Activated naive CD8-positive, alpha-beta T cell treated with anti-CD3 and anti-CD28 coated beads for 36 hours (primary cell): ENCODE measurements at places on chromosomes 2 and 18. TPM values are rescaled to one million over a fixed set of nuclear protein-coding genes. Genes with fewer than 3 reads are reported as not detected.

GRCh38 chr2:28522481-28522880 is 26.6 kb downstream of the PLB1 start:
- H3K27me3 ChIP-seq: peaks cover 58% of the 10 kb centered on the region
- H3K36me3 ChIP-seq: no peaks in the 10 kb centered on the region
- no peak for DNase-seq
- no peak overlapping the region for H3K27ac ChIP-seq
- no peak overlapping the region for H3K4me3 ChIP-seq
- no peaks in the 10 kb centered on the region for H3K4me1 ChIP-seq

- H3K4me3 ChIP-seq: no peak overlapping the region
- H3K36me3 ChIP-seq: no peaks in the 10 kb centered on the region
- H3K4me1 ChIP-seq: peaks cover 19% of the 10 kb centered on the region
- no peaks in the 10 kb centered on the region for H3K27me3 ChIP-seq
- DNase-seq: no peak
Observed at GRCh38 chr2:84713441-84713840, 167.4 kb downstream of the TRABD2A start.

The KCNF1 gene
- not detected for total RNA-seq

- H3K36me3 ChIP-seq: peaks cover 22% of the 10 kb centered on the region
- no peaks in the 10 kb centered on the region for H3K27me3 ChIP-seq
- H3K4me1 ChIP-seq: peaks cover 10% of the 10 kb centered on the region
- no peak overlapping the region for H3K27ac ChIP-seq
- no peak overlapping the region for H3K4me3 ChIP-seq
Observed at GRCh38 chr2:1170241-1170640, 219.6 kb downstream of the SNTG2 start.

DNA sequence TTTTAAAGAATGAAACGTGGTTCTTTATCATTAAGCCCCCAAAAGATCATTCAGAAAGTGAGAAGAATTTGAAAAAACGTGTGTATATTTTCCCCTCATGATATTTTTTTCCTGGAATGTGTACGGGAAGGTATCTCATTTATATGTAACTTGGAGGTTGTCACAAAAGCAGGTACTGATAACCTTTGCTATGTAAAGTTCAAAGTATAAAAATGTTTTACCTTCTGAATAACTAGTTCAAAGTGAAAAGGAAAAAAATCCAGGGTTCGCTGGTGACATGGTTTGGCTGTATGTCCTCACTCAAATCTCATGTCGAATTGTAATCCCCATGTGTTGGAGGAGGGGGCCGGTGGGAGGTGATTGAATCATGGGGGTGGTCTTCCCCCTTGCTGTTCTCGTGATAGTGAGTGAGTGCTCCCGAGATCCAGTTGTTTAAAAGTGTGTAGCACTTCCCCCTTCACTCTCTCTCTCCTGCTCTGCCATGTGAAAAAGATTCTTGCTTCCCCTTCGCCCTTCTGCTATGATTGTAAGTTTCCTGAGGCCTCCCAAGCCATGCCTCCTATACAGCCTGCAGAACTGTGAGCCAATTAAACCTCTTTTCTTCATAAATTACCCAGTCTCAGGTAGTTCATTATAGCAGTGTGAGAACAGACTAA is 144.2 kb downstream of the DCDC2C start:
- no peaks in the 10 kb centered on the region for H3K4me1 ChIP-seq
- no peak overlapping the region for H3K27ac ChIP-seq
- H3K27me3 ChIP-seq: peaks cover 8% of the 10 kb centered on the region
- no peaks in the 10 kb centered on the region for H3K36me3 ChIP-seq

The FAM237A gene
- not detected for total RNA-seq

The RTP5 gene
- not detected for total RNA-seq

GRCh38 chr2:102672107-102672776 is 52.9 kb downstream of the SLC9A2 start:
- H3K36me3 ChIP-seq: no peaks in the 10 kb centered on the region
- no peak overlapping the region for H3K4me3 ChIP-seq
- DNase-seq: no peak
- peaks cover 4% of the 10 kb centered on the region for H3K4me1 ChIP-seq

- no peak for DNase-seq
- no peak overlapping the region for H3K4me3 ChIP-seq
- no peaks in the 10 kb centered on the region for H3K4me1 ChIP-seq
- peaks cover 1% of the 10 kb centered on the region for H3K27me3 ChIP-seq
- no peak overlapping the region for H3K27ac ChIP-seq
Observed at GRCh38 chr18:4146797-4147196, 308.3 kb downstream of the DLGAP1 start.

GRCh38 chr2:44722026-44722625 is 219.4 kb upstream of the SIX3 start:
- no peaks in the 10 kb centered on the region for H3K27me3 ChIP-seq
- no peak overlapping the region for H3K27ac ChIP-seq
- no peak for DNase-seq
- H3K36me3 ChIP-seq: peaks cover 1% of the 10 kb centered on the region

- peaks cover 27% of the 10 kb centered on the region for H3K36me3 ChIP-seq
- no peak overlapping the region for H3K4me3 ChIP-seq
- H3K4me1 ChIP-seq: no peaks in the 10 kb centered on the region
Observed at GRCh38 chr2:148350199-148350598, 294.4 kb upstream of the EPC2 start.

DNA sequence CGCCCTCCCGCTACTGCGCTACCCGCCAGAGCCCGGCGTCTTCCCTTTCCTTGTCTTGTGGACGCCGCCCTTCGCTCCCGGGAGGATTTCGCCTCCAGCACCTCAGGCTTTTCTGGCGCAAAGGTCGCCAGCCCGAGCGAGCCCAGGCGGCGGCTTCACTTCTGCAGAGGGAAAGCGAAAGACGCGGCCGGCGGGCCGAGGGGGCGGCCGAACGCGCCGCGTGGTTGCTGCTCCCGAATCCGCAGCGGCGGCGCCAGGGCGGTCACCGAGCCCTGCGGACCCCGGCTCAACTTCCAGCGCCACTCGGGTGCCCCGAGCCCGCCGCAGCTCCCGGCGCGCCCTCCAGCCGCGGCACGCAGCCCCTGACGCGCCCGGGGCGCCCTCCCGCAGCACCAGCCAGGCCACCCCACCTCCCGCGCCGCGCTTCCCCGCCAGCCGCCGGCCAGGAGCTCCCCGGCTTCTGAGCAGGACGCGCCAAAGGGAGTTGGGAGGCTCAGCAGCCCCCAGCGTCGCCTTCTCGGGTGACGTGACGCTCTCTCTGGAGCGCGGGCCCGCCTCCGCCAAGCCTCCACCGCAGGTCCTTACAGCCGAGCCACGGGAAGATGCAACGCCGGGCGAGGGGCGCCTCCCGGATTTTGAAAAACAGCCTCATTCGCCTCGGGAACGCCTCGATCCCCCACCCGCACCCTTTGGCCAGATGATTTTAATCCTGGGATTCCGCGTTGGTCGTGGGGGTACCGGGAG is 84.9 kb upstream of the EPB41L3 start:
- H3K27ac ChIP-seq: no peak overlapping the region
- no peaks in the 10 kb centered on the region for H3K36me3 ChIP-seq
- H3K4me1 ChIP-seq: peaks cover 3% of the 10 kb centered on the region

DNA sequence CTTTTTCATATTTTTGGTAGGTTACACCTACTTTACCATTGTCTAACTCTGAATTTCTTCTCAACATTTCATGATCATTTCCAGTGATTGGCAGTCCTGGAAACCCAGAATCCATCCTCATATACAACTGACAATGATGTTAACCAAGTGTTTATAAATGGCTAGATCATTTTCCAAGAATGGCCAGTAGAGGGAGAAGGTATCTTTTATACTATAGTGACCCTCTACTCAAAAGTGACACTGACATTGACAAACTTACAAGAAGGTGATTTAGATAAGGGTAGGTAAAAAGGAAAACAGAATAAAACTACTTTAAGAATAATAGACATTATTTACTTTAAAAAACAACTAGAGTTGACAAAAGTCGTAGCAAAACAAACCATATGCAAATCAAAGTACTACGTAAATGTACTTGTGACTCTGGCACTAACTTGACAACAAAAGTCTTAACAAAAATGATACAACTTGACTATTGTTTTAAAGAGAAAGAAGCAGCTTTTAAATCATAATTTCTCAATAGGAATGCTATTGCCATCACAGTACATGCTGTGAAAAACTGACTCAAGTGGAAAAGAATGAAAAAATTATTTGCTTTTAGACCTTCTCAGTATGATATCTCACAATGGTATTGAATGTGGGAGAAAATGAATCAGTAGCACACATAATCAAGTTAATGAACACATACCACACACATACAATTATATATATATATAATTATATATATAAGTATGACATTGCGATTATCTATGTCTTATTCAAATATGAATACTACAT is 76.6 kb upstream of the GRB14 start:
- no peak overlapping the region for H3K4me3 ChIP-seq
- H3K4me1 ChIP-seq: no peaks in the 10 kb centered on the region
- no peak for DNase-seq
- no peak overlapping the region for H3K27ac ChIP-seq

DNA sequence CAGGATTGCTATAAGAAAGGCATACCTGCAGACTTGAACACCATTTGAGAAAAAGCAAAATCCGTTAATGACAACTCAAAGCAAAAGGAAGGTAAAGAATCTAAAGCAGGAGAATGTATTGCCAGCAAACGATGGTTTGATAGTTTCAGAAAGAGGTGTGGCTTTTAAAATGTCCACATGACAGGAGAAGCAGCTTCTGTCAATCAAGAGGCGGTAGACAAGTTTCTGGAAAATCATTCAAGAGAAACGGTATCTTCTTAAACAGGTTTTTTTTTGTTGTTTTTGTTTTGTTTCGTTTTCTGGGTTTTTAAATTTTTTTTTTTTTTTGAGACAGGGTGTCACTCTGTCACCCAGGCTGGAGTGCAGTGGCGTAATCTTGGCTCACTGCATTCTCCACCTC is 13.8 kb downstream of the CLEC4F start:
- DNase-seq: no peak
- H3K4me3 ChIP-seq: no peak overlapping the region
- H3K4me1 ChIP-seq: no peaks in the 10 kb centered on the region
- no peaks in the 10 kb centered on the region for H3K36me3 ChIP-seq
- no peaks in the 10 kb centered on the region for H3K27me3 ChIP-seq

GRCh38 chr2:43131890-43132682 is 94.3 kb downstream of the ZFP36L2 start:
- no peak for DNase-seq
- peak overlapping the region; percentile 79 for H3K27ac ChIP-seq
- peak overlapping the region; percentile 55 for H3K4me3 ChIP-seq
- peaks cover 95% of the 10 kb centered on the region for H3K4me1 ChIP-seq
- H3K36me3 ChIP-seq: no peaks in the 10 kb centered on the region
- no peaks in the 10 kb centered on the region for H3K27me3 ChIP-seq

DNA sequence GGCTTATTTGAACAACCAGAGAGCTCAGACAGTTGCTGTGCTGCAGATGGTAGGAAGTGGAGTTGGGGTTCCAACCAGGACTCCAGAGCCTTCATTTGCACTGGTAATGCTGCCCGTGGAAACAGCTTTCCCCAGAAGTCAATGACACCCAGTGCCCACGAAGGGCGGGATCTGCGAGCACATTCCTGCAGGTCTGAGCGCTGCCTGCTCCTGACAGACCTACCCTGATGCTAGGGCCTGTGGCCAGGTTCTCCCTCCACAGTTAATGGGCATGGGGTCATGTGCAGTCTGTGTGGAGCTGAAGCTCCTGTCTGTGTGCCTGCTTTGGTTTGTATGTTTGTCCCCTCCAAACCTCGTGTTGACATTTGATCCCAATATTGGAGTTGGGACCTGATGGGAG is 299.0 kb upstream of the HS6ST1 start:
- H3K27me3 ChIP-seq: no peaks in the 10 kb centered on the region
- H3K4me1 ChIP-seq: no peaks in the 10 kb centered on the region
- H3K4me3 ChIP-seq: no peak overlapping the region
- H3K36me3 ChIP-seq: no peaks in the 10 kb centered on the region

GRCh38 chr2:74128206-74128605 is 19.5 kb downstream of the BOLA3 start:
- DNase-seq: no peak
- H3K4me3 ChIP-seq: no peak overlapping the region
- H3K27ac ChIP-seq: no peak overlapping the region
- no peaks in the 10 kb centered on the region for H3K4me1 ChIP-seq
- peaks cover 4% of the 10 kb centered on the region for H3K36me3 ChIP-seq

- no peaks in the 10 kb centered on the region for H3K36me3 ChIP-seq
- no peak for DNase-seq
- peaks cover 3% of the 10 kb centered on the region for H3K4me1 ChIP-seq
Observed at GRCh38 chr2:232488097-232488711, 570 bp upstream of the ECEL1 start.

GRCh38 chr2:191538334-191538903 is 139.5 kb upstream of the NABP1 start:
- H3K27me3 ChIP-seq: no peaks in the 10 kb centered on the region
- H3K36me3 ChIP-seq: no peaks in the 10 kb centered on the region
- no peaks in the 10 kb centered on the region for H3K4me1 ChIP-seq
- no peak for DNase-seq
- no peak overlapping the region for H3K27ac ChIP-seq

GRCh38 chr2:232927032-232927792 is 57.1 kb downstream of the SNORC start:
- H3K27ac ChIP-seq: no peak overlapping the region
- peak overlapping the region; percentile 56 for H3K4me3 ChIP-seq
- peaks cover 76% of the 10 kb centered on the region for H3K27me3 ChIP-seq
- peaks cover 7% of the 10 kb centered on the region for H3K4me1 ChIP-seq
- H3K36me3 ChIP-seq: no peaks in the 10 kb centered on the region

DNA sequence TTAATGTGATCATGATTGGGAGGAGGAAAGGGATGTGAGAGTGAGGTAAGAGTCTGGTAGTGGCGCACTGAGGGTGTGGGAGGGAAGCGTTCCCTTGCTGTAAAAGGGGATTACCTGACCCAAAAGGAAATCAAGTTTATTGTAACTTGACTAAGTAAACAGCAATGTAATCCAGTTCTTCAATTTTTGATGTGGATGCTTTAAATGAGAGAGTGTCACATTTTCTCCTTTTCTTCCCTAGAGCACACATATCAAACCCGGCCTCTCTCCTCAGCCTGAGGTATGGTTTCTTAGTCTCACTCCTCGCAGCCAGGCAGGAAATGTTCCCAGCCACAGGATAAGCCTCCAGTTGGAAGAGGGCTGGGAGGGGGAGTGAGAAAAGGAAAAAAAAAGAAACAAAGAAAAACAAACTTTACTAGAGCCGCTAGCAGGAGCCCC is 688 bp upstream of the ARHGAP28 start:
- DNase-seq: no peak
- H3K4me3 ChIP-seq: peak overlapping the region; percentile 65
- no peaks in the 10 kb centered on the region for H3K36me3 ChIP-seq
- peaks cover 33% of the 10 kb centered on the region for H3K27me3 ChIP-seq
- H3K4me1 ChIP-seq: peaks cover 5% of the 10 kb centered on the region
- H3K27ac ChIP-seq: no peak overlapping the region

The GLI2 gene
- total RNA-seq: not detected

DNA sequence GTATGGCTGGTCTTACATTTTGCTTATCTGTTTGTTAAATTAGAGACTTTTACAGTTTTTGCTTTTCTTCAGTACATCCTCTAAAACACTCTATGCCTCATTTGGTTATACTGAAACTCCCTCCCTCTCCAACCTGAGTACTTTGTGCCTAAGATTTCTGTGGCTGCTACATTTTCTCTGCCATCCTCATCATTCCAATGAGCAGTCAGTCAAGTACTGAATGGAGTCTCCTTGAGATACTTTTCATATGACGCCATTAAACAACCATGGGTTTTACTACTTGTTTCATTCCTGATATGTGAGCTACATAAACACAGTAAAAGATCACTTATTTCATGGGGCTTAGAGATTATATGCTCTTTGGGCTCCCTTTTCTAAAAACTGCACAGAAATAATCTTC is 196.7 kb upstream of the EPC2 start:
- DNase-seq: no peak
- no peaks in the 10 kb centered on the region for H3K36me3 ChIP-seq
- no peak overlapping the region for H3K4me3 ChIP-seq
- no peaks in the 10 kb centered on the region for H3K27me3 ChIP-seq
- H3K4me1 ChIP-seq: no peaks in the 10 kb centered on the region
